Stimulated activated CD4-positive, alpha-beta T cell treated with anti-CD3 and anti-CD28 coated beads, Interleukin-1b, Interleukin-23, amount 100 ng/mL, for 24 hours (primary cell): ENCODE measurements at places on chromosomes 3 and 15.

- no peak for DNase-seq
Measured at GRCh38 chr3:29451920-29452319, 171.0 kb downstream of the RBMS3 start.

DNA sequence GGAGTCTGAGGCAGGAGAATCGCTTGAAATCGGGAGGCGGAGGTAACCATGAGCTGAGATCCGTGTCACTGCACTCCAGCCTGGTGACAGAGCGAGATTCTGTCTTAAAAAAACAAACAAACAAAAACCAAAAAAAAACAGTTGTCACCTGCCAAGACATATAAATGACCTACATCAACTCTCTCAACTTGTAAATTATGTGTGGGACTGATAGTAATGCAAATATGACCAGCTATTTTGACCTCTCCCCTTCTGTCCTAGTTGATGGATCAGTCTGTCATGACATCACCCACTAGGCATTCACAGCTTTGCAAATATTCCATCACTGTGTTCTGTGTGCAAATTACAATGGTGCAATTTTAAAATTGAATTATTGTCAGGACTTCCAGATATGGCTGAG lies 175.4 kb downstream of the EBLN2 start:
- no peak for DNase-seq

DNA sequence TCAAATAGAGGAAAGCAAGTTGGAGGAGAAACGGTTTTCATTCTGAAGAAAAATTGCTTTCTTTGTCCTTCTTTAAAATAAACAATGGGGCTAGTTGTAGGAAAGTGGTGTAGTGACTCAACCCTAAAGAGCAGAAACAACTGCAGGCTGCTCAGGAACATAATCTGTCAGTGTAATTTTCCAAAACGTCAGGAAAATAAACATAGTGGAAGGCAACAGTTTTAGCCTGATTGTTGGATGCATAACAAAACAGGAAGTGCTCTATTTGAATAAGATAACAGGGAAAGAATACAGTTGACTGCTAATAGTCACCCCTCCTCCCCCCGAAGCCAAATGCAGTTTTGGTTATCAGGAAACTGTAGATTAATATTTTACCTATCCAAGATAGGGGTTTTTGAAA lies 167.6 kb downstream of the ECT2 start:
- DNase-seq: no peak

DNA sequence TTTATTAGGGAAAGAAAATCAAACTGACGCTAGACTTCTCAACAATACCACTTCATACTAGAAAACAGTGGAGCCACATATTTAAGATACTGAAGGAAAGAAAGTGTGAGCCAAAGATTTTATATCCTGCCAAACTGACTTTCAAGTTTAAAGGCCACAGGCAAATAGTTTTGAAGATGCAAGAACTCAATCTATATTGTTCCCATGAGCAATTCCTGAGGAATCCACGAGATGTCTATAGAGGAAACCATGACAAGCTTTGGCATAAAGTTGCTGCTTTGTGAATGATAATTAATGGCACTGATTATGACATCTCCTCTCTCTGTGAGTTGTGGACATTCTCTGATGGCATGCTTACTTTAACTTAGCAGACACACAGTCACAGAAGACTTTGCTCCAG lies 276.1 kb upstream of the GOLGA6L4 start:
- DNase-seq: no peak

DNA sequence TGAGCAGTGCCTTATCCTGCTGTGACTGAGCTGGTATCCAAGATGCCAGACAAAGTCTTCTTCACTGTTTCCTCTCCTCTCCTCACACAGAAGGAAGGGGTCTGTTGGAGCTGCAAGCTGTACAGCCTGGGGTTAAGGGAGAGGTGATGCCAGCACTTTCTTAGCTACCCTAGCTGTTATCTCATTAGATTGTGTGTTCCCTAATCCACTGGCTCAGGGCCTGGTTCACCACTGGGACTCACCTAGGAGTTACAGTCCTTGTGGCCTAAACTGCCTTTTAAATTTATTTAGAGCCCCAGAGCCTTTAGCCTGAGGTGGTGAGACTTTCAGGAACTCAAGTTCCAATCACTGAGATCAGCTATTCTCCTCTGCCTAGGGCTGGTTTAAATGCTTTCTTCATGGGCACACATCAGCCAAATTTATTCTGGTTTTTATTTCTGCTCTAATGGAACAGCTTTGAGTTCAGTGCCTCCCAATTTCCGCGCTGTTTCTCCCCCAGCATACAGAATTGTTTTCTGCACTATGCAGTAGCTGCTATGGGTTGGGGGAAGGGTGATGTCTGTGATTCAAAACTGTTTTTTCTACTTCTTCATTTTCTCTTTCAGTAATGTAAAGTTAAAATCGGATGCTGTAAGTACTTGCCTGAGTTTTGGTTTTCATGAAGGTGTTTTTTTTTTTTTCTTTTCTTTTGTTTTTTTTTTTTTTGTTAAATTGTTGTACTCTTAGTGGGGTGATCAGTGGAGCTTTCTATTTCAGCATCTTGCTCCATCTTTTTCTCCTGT lies 198.8 kb downstream of the DOCK3 start:
- no peak for DNase-seq
